Renal cortex interstitium (tissue), 15 donors: ENCODE measurements at places on chromosomes 11 and 22.

- no peak for DNase-seq
These were observed 315.7 kb upstream of the C11orf87 start for GRCh38 chr11:109106151-109106906.

DNA sequence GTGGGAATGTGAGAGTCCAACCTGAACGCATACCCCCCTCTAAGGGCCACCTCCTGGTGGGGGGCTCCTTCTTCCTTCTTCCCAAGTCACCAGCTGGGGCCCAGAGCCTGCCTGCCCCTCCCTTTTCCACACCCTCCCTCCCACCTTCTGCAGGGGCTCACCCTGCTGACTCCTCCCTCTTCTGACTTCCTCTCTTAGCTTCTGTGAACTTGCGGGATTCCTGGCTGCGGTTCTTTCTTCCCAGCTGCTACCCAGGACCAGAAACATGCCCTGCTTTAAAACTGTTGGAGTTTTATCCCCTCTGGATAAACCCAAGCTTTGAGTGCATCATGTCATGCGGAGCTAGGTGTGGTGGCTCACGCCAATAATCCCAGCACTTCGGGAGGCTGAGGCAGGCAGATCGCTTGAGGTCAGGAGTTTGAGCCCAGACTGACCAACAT, 10.2 kb downstream of the LRRC74B start:
- DNase-seq: no peak

DNA sequence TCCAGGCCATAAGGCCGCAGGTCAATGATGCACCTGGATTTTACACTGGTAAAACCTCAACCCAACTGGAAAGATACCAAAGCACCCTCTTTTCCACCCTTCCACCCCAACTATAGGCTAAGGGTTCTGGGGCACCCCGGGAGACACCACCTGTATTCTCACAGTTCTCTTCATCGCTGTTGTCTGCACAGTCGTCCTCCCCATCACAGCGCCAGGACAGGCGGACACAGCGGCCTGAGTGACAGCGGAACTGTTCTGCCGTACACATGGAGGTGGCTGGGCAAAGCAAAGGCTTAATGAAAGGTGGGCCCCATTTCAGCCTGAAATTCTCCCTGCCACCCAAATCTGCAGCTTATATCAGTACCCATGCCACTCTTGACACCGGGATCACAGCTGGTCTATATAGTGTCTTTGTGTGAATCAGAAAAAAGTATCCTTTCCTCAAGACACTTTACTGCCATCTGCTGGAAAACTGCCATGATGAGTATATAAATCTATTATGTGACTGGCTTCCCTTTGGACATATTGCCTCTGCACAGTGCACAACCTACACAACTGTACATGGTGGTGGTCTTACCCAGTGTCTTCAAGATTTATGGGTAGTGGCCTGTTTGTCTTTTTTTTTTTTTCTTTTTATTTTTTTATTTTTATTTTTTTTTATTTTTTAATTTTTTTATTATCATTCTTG, 21.5 kb downstream of the LRP4 start:
- DNase-seq: no peak

- DNase-seq: no peak
These were observed 919.2 kb downstream of the METTL15 start for GRCh38 chr11:29027436-29027835.

DNA sequence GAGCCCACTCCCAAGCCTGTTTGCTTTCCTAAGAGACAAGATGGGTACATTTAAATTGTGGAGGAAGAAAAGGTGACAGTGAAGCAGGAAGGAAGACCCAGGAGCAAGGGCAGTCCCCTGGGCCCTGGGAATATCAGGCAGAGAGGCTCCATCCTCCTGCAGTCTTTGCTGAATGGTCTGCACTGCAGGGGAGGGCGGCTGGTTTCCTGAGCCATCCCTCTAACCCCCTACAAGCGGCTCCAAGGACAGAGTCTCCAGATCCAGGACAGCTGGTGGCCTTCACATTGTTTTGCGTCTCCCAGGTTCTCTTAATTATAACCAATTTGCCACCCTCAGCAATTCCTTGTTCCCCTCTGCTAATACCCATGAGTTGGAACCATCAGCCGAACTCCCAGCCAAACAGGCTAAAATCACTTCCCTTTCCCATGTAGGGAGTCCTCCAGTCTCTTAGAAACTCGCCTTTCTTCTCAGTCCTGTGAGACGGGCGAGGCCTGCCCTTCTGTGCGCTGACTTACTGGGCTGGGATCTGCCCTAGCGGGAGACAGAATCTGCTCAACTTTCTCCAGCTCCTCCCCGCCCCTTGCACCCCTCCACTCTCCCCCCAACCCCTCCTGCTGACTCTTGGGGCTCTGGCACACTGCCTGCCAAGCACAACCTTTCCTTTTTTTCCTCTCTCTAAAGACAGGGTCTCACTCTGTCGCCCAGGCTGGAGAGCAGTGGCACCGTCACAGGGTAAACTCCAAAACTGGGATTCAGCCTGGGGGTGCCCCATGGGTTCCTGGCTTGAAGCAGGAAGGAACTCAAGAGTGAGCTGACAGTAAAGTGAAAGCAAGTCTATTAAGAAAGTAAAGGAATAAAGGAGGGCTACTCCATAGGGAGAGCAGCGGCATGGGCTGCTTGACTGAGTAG, 53.4 kb upstream of the EMID1 start:
- no peak for DNase-seq

GRCh38 chr11:69425895-69426544, 55.4 kb upstream of the LINC01488 start:
- DNase-seq: no peak

DNA sequence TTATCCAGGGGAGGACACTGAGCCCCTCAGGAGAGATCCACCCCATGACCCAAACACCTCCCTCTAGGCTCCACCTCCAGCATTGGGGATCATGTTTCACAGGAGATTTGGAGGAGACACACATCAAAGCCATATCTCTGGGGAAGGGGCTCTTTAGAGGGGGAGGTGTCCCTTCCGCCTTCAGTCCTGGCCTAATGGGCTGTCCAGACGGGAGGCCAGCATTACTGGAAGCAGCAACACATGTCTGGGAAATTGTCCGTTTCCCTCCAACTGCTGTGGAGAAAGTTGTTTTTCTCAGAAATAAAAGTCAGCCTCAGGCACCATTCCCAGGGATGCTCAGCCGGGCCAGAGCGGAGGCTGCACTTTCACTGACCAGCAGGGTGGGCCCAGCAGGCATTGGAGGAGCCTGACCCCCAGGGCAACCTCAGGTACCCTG, 9.5 kb downstream of the CACNA1I start:
- no peak for DNase-seq

- no peak for DNase-seq
These were observed 29.8 kb downstream of the SCUBE1 start for GRCh38 chr22:43313244-43313889.

- DNase-seq: no peak
These were observed 695.3 kb downstream of the KCNA4 start for GRCh38 chr11:29321293-29322132.

- DNase-seq: no peak
These were observed 22.7 kb downstream of the BTBD10 start for GRCh38 chr11:13440100-13440855.

- DNase-seq: no peak
These were observed 914 bp upstream of the DNAJB13 start for GRCh38 chr11:73949912-73950311.

- no peak for DNase-seq
These were observed 48.5 kb downstream of the OR4D9 start for GRCh38 chr11:59559886-59560285.

- DNase-seq: peak; percentile 26
These were observed 96.4 kb downstream of the KIAA1671 start for GRCh38 chr22:25048659-25049647.

DNA sequence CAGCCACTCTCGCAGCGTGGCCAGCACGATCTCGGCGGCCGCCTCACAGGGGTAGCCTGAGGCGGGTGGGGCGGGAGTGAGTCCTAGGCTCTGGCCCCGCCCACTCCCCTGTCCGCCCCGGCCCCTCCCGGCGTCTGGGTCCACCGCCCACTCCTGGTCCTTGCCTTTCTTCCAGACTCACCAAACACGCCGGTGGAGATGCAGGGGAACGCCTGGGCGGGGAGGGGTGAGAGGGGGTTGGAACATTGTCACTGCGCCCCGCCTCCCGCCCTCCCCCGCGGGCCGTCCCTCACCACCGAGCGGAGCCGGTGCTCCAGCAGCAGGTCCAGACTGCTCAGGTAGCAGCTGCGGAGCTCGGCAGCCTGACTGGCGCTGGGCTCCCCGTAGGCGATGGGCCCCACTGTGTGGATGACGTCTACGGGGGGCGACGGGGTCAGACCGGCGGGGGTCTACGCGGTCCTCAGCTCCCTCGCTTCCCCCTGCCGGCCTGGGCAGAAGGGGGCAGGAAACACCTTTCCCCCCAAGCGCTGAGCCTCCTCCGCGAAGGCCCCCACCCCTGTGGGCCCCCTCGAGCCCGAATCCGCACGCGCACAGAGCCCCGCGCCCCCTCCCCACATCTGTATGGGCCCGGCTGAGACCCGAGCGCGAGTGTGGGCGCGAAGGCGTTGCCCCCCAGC, 13.2 kb downstream of the OTUB1 start:
- DNase-seq: no peak

DNA sequence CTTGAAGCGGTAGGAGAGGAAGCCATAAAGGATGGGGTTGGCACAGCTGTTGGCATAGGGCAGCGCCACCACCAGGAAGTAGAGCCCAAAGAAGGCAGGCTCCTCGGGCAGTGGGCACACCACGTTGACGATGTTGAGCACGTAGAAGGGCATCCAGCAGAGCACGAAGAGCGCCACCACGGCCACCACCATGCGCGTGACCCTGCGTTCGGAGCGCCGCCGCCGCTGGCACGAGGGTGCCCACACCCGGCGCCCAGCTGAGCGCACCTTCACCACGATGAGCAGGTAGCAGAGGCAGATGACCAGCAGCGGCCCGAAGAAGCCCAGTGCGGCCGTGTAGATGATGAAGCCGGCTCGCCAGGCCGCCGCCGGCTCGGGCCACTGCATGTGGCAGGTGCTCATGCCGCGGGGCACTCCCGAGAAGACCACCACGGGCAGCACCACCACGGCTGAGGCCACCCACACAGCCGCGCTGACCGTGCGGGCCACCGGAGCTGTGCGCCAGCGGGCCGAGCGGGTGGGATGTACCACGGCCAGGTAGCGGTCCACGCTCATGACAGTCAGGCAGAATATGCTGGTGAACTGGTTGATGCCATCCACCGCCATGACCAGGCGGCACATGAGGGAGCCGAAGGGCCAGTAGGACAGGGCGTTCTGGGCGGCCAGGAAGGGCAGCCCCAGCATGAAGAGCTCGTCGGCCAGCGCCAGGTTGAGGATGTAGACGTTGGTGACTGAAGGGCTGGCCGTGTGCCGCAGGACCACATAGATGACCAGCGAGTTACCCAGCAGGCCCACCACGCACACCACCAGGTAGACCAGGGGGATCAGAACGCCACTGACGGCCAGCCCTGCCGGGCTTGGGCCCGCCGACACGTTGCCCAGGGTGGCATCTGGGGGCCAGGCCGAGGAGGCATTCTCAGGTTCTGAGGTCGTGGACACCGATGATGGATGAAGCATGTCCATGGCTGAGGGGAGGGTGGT, 5.1 kb downstream of the SSTR3 start:
- DNase-seq: no peak

GRCh38 chr11:63940786-63941185, 2.0 kb downstream of the NAA40 start:
- DNase-seq: no peak

GRCh38 chr11:10522276-10522675, 18.7 kb downstream of the RNF141 start:
- no peak for DNase-seq

DNA sequence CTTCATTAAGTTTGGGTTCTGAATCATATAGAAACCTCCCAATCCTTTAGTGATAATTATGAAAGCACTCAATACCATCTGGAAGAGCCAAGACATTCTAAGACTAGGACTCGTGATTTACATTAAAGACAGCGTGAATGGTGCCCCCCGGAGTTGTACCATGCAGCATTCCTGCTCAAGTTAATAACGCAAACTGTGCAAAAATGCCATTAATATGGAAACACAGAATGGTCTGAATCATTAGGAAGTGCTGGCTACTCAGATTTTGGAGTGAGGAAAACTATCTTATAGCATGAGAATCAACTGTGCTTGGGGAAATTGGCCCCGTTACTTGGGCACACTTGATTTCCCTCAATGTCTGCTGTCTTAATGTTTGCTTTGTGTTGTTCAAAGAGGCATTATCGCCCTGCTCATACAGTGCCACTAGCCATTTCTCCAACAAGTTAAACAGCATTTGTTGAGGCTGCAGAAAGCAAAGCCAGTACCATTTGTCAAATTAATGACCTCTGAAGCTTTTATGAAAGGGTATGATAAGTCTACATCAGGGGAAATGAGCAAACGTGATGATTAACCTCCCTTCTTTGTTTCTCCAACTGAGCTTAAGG, 18.5 kb upstream of the TPH1 start:
- no peak for DNase-seq

GRCh38 chr22:39384750-39385480, 14.7 kb upstream of the TAB1 start:
- DNase-seq: no peak

- DNase-seq: no peak
These were observed 40.3 kb downstream of the BUD13 start for GRCh38 chr11:116732271-116733042.

DNA sequence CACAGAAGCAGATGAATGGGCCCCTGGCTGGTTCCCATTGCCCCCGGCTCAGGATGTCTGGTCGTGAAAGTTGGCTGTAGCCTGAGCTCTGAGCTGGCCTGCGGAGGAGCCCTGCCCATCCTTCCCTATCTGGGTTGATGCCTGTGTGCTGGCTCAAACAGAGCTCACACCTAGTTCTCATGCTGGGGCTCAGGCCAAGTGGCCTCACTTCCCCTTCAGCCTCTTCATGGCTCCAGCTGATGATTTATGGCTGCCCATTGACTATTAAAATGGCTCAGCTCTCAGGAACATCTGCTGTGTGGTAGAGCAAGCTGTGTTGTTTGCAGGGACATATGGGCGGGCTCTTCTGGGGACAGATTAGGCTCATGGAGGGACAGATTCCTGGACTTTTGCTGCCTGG, 64.7 kb downstream of the ADAMTS15 start:
- no peak for DNase-seq

- DNase-seq: no peak
These were observed 26.5 kb upstream of the KRTAP5-7 start for GRCh38 chr11:71500601-71501021.

- no peak for DNase-seq
These were observed 153.3 kb downstream of the SWAP70 start for GRCh38 chr11:9817191-9817590.

DNA sequence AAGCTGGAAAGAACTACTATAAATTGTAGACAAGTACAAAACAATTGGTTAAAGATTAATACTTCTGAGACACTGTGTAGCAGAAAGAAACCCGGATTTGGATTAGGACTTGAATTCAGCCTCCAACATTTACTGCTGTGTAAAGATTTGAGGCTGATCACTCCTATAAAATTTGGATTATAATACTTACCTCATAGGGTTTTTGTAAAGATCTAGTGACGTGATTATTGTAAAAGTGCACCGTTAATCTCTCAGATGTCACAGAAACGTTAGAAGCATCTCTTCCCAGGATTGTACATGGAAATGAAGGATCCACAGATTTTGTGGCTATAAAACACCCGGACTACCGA, 323 bp upstream of the HIKESHI start:
- no peak for DNase-seq

- no peak for DNase-seq
These were observed 260.9 kb downstream of the KIRREL3 start for GRCh38 chr11:126739499-126740145.
